ENCODE measurements at places on chromosomes 2 and 18.

GRCh38 chr2:186590350-186590758 is 498 bp downstream of the ITGAV start:
- DNase-seq: peak; percentile 32

DNA sequence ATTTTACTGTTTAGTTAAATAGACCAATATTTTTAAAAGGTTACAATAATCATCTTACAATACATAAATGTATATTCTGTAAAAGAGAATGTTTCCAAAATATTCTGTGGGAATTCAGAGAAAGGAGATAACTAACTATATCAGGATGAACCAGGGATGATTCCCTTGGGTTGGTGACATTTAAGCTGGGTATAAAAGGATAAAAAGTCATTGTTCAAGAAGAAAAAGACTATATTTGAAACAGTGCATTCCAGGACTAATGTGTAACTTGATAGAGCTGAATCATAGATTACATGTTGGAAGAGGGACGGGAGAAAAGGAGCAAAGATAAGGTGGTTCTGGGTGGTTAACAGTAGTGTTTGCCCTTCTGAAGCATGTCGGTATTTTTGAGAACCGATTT is 10.1 kb downstream of the RASGRP3 start:
- no peak for DNase-seq

DNA sequence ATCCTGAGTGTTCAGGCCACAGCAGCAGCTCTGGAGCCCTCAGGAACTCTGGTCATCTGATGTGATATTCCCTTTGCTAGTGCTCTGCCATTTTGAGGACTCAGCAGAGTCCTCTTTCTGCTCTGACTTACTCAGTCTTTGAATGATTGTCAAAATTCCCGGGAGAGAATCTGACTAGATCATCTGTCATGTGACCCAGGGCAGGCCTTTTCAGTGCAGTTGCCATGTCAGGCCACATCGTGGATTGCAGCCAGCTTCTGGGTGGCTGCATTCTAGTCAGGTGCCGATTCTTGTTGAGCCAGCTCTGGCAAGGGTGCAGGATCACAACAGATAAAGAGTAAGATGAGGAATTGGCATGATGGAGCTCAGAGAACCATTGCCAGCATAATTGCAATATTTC is 795.6 kb downstream of the CPS1 start:
- DNase-seq: no peak

- DNase-seq: no peak
Measured at GRCh38 chr18:74546751-74547530, 12.6 kb downstream of the CNDP1 start.

- no peak for DNase-seq
Measured at GRCh38 chr2:30756051-30756719, 51.1 kb downstream of the CAPN13 start.

- DNase-seq: peak; percentile 91
Measured at GRCh38 chr2:25664183-25664964, 9.0 kb downstream of the DTNB start.

- DNase-seq: no peak
Measured at GRCh38 chr2:232022718-232023117, 61.2 kb downstream of the DIS3L2 start.

- DNase-seq: no peak
Measured at GRCh38 chr2:201709747-201710146, 11.3 kb upstream of the MPP4 start.

GRCh38 chr2:42828487-42829425 is 36.4 kb upstream of the HAAO start:
- peak; percentile 96 for DNase-seq

GRCh38 chr18:44824884-44825283 is 144.2 kb downstream of the SETBP1 start:
- DNase-seq: no peak

DNA sequence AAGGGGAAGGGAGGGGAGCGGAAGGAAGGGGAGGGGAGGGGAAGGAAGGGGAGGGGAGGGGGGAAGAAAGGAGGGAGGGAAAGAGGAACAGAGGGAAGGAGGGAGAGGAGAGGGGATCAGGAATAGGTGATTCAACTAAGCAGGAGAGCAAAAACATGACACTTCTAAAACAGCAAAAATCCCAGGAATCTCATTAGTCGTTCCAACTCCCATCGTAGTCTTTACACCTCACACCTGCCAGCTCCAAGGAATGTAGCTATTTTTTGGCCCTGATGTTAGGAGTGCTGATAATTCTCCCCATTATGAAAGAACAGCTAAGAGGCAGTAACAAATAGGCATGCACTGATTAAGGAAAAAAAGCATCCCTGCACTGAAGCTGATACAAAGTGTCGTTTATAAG is 709.9 kb upstream of the PKDCC start:
- no peak for DNase-seq

DNA sequence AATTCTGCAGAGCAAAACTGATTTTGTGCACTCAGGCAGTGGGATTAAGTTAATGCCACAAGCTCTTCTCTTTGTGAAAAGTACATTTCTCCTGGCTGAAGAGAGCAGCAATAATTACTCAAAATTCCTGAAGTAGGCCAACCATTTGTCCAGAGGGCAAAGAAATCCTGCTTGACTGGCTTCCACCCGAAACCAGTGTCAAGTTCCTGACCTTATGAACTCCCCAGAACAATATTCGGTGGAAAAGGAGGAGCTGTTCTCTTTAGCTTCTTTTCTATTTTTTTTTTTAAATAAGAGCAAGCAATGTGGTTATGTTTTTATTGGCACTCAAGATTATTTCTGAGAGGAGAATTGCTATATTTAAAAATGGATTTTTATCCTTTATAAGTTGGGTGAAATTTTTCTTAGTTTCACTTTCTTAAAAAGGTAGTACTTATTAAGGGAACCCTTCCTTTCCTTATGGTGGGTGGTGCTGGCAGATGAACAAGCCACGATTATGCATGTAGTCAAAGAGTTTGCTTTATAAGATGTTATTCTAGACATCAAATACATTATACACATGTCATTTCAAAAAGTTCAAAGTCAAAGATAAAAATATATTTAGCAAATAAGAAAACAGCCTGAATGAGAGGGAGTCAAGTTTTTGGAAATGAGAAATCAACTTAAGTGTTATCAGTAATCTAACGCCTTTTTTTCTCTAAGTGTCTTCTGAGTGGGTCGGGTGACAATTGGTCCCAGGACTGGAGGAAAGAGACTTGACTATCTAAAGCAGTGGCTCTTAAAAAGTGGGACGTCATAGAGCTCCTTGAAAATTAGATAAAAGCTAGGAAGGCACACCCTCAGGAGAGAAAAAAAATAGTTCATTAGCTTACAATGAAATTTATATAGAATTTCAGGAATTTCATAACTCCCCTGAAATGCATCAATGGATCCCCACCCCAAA is 194.5 kb downstream of the IKZF2 start:
- DNase-seq: no peak

- DNase-seq: peak; percentile 11
Measured at GRCh38 chr18:26545335-26546123, 2.8 kb downstream of the KCTD1 start.

- no peak for DNase-seq
Measured at GRCh38 chr2:109455731-109456691, 157.8 kb downstream of the SEPTIN10 start.

GRCh38 chr18:46161703-46162396 is 57.7 kb downstream of the HAUS1 start:
- DNase-seq: no peak

DNA sequence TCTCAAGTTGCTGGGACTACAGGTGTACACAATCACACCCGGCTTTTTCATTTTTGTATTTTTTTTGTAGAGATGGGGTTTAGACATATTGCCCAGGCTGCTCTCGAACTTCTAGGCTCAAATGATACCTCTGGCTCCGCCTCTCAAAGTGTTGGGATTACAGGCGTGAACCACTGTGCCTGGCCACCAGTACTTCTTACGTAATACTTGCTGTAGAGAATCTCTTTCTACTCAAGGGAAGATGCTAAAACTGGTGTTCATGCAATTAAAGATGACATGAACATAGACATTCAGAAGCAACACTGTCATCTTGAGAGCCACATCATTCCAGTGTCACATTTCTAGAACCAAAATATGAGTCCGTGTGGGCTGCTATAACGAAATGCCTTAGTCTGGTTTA is 53.7 kb upstream of the FRZB start:
- DNase-seq: no peak

- DNase-seq: no peak
Measured at GRCh38 chr18:25113566-25113965, 238.4 kb downstream of the ZNF521 start.

GRCh38 chr2:52886556-52886955 is 881.0 kb upstream of the CHAC2 start:
- no peak for DNase-seq
